Omental fat pad (tissue), 4 donors: ENCODE measurements at places on chromosomes 3 and 15. TPM values are rescaled to one million over a fixed set of nuclear protein-coding genes. Genes with fewer than 3 reads are reported as not detected.

Gene SNRK
- 41.9 TPM for total RNA-seq

Gene CYP8B1
- total RNA-seq: 0.19 TPM

Gene GABRR3
- not detected for total RNA-seq

Gene BBX
- 48.5 TPM for total RNA-seq

Gene C3orf22
- not detected for total RNA-seq

Gene EEFSEC
- 11.7 TPM for total RNA-seq

Gene NEDD4
- total RNA-seq: 15.4 TPM

Gene ATP8B4
- 32.3 TPM for total RNA-seq

Gene TLNRD1
- 59.4 TPM for total RNA-seq

Gene CCDC33
- total RNA-seq: not detected

Gene PLOD2
- 35.3 TPM for total RNA-seq

Gene APBA2
- total RNA-seq: 0.93 TPM

Gene C2CD4B
- 18.4 TPM for total RNA-seq

Gene RBMS3
- total RNA-seq: 92.7 TPM

Gene EPB42
- total RNA-seq: 1.4 TPM
